ENCODE measurements at places on chromosomes 1 and 21.
A peak's percentile ranks its signal among the peaks of the same experiment; 100 is the strongest.

DNA sequence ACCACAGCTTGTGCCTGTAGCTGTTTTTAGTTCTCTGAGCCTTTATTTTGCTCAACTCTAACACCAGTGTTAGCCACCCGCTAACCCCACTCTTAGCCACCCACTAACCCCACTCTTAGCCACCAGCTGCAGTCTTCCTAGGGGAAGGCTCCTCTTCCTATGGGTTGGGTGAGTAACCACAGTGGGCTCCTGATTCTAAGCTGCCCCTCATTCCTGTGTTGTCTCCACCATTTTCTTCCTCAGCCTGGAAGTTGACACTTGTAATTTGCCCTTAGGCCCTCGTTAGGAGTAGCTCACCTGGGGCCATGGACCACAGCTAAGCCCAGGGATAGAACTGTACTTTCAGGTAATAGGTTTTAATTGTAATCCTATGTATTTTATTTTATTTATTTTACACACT is 782.9 kb upstream of the TPTE start:
- DNase-seq = no peak

GRCh38 chr1:243315455-243315854 is 59.6 kb downstream of the SDCCAG8 start:
- DNase-seq = no peak

DNA sequence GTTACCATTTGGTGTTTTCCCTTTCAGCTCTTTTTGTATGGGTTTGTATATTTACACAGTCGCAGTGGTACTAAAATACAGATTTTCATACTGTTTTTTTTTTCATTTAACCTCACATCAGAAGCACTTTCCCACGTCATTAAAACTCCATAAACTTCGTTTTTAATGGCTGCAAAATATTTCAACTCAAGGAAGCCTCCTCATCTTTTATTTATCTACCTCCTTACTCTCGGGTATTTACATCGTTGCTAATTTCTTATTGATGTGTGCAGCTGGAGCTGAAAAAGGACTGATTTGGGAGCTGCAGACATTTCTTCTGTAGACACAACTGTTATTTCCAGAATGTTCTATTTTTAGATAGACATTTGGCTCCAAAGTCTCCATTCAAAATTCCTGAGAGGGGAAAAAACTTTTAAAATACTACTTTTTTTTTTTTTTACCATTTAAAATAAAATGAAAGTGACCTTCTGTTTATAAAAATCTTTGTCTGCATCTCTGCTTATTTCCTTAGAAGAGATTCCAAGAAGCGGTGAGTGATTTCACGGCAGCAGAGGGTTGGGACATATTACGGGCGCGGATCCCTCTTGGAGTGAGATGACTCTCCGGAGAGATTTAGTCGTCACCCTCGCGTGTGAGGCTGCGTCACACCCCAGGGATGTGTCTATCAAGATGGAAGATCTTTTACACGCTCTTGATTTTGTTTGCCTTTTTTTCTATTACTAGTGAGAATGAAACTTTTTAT is 10.1 kb downstream of the RUNX3 start:
- no peak for DNase-seq

GRCh38 chr1:206654828-206655227 is 19.5 kb downstream of the DYRK3 start:
- no peak for DNase-seq

GRCh38 chr1:180066150-180066549 is 88.5 kb upstream of the QSOX1 start:
- no peak for DNase-seq

- DNase-seq = peak; percentile 96
Measured at GRCh38 chr1:31296486-31297276, at the start of the genes SNRNP40 and ZCCHC17. Gene SNRNP40 (minus strand): TSS chr1:31296788. CDS start chr1:31296751, 37 bp downstream. Gene ZCCHC17 (plus strand): TSS chr1:31297032. CDS start chr1:31310099, 13,067 bp downstream.

DNA sequence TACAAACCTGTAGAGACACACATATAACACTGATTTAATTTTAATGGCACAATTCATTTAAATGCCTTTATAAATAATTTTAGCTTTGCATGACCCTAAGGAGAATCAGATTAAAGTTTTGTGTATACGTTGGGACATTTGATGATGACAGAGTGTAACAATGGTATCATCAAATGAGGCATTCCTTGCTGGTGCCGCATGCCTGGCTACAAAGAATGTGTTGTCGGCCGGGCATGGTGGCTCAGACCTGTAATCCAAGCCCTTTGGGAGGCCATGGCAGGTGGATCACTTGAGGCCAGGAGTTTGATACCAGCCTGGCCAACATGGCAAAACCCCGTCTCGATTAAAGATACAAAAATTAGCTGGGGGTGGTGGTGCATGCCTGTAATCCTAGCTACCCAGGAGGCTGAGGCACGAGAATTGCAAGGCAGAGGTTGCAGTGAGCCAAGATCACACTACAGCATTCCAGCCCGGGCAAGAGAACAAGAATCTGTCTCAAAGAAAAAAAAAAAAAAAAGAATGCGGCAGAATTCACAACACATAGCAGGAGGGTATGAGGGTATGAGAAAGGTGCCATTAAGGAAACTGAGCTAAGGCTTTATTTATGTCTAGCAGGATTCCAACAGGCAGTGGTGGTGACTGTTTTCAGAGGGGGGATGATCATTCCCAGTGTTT is 58.9 kb downstream of the PTPN14 start:
- DNase-seq = no peak

GRCh38 chr1:52601991-52602855 is at the start of gene GPX7:
Gene GPX7 (plus strand): TSS chr1:52602371. CDS start chr1:52602410, 39 bp downstream.
- peak; percentile 56 for DNase-seq

GRCh38 chr1:174230399-174230798 is 71.1 kb downstream of the RABGAP1L start:
- DNase-seq = no peak

DNA sequence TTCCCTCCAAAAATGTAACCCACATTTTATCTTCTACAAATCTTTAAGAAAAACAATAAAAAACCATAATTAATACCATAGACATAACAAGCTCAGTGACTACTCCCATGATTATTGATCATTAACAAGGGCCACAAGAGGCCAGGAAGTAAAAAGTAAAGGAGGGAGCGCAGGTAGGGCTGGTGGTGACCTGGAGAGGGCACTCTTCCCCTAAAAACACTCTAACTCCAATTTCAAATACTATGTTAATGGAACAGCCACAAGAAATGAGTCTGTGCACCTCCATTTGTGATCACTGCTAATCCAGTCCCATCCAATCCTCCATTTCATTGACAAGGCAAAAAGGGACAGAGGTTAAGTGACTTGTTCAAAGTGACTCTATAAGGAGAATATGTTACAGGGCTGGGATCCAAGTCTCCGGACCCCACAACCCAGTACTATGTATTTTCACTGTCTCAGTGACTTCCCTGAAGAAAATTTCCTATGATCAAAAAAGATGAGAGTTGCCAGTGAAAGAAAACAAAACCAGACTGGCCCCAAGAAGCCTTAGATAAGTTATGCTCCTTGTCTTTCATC is 41.2 kb upstream of the CFAP298 start:
- DNase-seq = no peak

- no peak for DNase-seq
Measured at GRCh38 chr1:233278631-233279030, 16.9 kb downstream of the PCNX2 start.

- no peak for DNase-seq
Measured at GRCh38 chr1:6342056-6342455, 51.5 kb downstream of the ACOT7 start.

DNA sequence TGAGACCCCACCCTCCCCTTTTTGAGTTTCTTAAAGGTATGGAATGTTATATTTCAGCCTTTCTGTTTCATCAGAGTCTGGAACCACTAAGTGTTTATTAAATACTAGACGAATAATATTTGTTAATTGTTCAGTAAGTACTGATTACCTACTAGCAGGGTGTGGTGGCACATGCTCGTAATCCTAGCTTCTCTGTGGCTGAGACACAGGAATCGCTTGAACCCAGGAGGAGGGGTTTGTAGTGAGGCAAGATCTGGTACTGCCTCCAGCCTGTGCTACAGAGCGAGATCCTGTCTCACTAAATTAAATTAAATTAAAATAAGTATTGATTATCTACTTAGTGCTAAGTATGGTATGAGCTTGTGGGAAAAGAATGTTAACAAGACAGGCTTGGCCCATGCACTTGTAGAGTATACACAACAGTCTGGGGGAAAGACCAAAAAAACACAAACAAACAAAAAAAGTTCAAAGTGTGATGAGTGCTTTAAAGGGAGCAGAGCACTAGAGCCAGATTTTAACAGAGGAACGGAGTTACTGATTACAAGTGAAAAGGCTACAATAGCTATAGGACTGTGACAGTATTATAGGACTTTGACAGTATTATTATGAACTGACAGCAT is 2.4 kb downstream of the CEPT1 start:
- no peak for DNase-seq

DNA sequence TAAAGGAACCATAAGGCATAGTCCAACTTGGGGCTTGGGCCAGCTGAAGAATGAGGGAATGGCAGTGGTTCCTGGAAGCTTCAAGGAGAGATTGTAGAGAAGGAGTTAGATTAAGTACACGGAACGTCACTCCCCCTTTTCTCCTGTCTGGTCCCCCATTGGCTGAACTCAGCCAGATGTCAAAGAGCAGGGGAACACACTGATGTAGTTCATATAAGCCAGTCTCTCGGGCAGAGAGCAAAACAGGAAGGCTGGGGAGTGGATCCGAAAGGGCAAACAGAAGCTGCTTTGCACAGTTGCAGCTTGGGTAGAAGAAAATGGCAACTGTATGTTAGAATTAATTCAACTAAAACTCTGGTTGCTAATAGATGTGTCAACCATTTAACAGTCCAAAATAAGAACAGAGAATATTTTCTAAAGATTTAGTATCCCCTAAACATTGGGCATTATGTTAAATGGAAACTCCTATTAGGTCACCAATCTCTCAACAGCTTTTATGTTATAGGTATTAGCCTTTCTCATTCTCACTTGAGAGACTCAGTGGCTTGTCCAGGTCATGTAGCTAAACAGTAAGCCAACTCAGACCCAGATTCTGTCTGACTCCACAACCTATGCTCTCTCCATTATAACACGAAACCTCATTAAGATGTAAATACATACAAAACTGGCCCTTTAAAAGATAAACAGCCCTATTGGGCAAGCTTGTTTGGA is 600.7 kb upstream of the USP24 start:
- DNase-seq = no peak

GRCh38 chr1:101285922-101286570 is 49.2 kb downstream of the S1PR1 start:
- DNase-seq = no peak

Measured in renal cortex interstitium (tissue), 15 donors.